ENCODE measurements at places on chromosomes 12 and 14.

DNA sequence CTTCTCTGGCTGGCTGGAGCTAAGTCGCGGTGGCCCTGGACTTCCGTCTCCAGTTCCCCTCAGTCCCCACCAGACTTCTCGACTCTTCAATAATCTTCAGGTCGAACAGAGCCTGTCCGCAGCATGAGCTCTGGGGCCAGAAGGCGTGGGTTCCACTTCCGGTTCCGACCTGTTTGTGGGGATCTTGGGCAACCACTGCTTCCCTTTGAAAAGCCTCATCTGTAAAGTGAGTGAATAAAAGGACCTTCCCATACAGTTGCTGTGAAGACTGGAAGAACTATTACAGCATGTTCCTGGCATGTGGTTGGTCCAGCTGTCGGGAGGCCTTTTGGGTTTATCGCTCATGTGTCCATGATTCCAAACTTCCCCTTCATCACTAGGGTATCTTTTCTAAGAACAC, 19.4 kb downstream of the ADGRD1 start:
- DNase-seq = no peak

DNA sequence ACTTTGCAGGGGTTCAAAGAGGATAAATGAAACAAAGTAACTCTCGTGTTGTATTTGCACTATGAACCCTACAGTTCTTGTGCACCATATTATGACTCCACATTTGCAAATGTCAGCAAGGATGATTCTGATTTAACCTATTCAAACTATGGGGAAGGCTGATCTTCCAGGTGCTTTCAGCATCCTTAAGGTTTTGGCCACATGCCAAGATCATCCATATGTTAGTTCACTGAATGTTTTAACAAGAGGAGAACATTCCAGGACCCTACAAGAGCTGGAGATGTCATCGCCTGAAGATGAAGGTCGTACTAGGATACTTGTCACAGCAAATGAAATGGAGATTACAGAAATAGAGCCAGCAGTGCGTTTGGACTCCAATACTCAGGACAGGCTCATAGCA, 114.2 kb downstream of the DHRS2 start:
- DNase-seq = no peak

DNA sequence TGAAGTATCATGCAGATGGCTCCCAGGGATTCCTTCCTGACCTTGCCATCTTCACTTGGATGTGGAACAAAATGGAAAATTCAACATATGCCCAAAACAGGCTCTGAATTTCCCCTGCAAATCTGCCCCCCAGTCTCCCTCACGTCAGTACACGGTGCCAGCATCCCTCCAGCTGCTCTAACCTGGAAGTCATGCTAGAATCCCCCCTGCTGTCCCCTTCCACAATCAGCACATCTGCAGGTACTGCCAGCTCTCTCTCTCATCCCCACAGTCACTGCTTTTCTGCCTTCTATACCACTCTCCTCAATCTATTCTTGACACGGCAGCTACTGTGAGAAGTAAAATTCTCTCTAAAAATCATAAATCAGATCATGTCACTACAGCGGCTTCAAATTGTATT, 21.6 kb downstream of the GALNT6 start:
- DNase-seq = no peak

DNA sequence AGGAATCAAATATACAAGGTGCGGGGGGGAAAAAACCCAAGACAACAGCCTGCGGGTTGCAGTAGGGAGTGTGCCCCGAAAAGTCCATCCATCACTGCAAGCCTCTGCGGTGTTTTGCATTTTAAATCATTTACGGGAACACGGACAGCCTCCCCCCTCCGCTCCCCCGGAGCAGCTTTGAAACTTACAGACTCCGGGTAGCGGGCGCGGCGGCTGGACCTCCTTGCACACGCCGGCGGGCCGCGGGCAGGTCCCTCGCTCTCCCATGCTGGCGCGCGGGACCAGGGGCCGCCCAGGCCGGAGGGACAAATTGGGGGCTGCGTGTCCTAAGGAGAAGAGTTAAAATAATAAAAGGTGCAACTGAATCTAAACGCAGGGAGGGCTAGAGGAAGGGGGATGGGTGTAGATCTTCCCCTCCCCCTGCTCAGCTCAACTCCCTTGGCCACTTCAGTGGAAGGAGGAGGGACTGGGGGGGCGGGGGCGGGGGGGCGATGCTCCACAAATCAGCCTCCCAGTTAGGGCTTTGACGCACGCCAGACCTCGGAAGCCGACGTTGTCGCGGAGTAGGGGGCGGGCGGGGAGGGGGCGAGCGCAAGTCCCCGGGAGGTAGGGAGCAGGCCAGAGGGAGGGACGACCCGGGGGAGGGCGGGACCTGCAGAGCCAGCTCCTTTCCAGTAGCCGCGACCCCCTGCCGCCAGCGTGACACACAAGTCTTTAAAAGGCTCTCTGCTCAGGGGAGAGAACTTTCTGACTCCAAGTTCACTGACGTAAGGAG, at the start of gene KCNJ8:
Gene KCNJ8, minus strand, starts transcription at position 349 of the 775 bp plus-strand sequence. CDS start 1,090 bp downstream, outside the sequence.
- DNase-seq = no peak

DNA sequence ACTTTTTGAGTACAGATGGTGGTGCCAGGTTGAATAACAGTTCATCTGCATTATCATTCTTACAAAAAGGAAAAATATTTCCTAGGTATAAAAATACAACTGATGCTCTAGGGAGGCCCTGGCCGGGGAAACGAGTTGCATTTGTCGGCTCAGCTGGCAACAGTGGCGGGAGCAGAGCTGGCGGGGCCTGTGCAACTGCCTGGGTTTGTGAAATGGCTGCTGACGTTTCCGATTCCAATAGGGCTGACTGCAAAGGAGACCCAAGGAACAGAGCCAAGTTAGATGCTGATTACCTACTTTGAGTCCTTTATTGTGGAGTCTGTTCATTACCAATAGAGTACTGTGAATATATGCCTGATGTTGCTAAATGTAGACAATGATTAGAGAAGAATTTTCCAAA, 25.8 kb upstream of the PHLDA1 start:
- no peak for DNase-seq

GRCh38 chr12:52009081-52009751, 2.5 kb downstream of the TAMALIN start:
- DNase-seq = no peak

GRCh38 chr14:67650694-67651093, 23.7 kb downstream of the VTI1B start:
- no peak for DNase-seq

DNA sequence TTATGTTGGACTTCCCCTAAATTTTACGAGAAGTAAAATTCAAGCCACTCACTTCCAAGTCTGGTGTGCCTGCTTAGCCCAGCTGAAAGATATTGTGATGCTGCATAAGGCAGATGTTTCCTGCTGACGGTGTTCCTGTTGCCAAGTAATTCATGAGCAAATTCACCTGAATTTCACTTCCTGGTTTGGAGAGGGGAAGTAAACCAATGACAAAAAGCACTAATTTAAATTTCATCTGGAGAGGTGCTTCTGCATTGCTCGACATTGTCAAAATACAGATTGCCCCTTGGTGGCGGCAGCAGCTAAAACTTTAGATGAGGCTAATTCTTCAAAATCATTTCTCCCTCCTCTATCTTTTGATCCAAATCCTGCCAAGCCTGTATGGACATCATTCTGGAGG, 281.1 kb downstream of the AACS start:
- no peak for DNase-seq

DNA sequence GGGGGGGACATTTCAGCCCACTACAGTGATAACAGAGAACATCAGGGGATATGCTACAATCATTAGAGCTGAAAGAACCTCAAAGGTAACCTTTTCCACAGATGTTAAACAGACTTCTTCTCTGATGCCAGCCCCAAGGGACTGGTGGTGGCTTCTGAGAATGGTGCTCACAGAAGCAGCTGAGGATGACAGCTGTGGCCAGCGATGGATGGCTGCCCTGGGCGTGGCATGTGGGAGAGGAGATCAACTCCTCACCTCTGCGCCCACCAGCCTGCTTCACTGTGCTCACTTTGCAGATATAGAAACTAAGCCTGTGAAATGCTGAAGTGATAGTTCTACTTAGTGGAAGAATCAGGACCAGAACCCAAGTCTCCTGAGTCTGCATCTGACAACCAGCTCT, 33.0 kb downstream of the FOXN3 start:
- DNase-seq = no peak

- DNase-seq = no peak
Measured at GRCh38 chr12:47071241-47071852, 8.1 kb upstream of the PCED1B start.

DNA sequence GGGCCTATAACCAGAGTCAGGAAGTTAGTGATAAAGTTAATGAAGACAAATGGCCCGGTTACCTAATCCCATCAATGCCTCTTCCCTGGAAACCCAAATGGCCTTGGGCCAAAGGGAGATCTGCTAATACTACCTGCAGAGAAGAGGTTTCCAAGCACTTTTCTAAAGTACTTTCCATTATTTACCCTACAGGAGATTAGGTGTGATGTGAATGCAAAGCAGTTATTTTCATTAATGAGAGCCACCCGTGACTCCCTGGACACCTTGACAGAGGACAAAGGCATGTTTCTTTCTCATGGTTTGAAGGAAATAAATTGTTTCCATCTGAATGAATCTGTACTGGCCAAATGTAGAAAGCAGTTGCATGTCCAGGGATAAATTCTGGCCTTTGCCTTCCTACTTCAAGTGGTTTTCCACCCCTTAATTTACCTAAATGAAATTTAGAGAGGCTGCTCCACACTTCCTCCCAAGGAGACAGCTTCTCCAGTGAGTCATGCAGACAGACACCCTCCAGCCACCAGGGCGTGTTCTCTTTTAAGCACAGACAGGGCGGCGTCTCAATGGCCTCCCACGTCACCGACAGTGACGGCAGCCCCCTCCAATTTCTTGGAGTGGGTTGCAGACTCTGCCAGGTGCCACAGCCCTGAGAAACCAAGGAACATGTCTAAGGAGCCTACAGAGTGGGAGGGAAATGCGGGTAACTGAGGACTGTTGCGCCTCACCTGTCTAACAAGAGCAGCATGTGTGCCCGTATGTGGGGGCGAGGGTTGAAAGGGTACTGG, 43.9 kb upstream of the GNPNAT1 start:
- no peak for DNase-seq

DNA sequence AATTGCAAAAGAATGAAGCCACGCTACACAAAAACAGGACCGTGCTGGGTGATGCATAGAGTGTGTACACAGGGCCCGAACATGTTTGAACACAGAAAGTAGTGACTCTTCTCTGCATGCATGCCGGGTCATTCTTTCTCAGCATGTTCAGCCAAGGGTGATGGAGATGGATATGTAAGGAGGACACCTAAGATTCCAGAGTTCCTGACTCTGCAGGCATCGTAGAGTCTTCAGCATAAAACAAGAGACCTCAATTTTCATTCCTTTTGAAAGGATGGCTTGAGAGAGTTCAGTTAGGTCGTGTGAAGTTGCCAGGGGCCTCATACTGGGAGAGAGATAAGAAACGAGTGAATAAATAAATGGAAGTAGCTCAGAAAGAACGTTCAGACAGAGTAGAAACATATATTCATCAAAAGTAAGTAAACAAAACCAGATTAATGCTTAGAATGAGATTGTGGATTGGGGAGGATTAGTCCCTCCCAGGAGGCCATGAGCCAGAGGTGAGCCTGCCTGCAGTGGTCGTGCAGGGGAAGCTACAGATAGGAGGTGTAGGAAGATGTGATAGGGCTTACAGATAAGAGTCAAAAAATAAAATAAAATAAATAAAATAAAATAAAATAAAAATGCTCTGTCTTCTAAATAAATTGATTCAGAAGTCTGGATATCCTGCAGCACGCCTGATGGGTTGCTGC, 27.6 kb upstream of the SEL1L start:
- DNase-seq = no peak

GRCh38 chr12:102876883-102877282, 40.2 kb downstream of the PAH start:
- no peak for DNase-seq

GRCh38 chr12:131386167-131386521, 324.7 kb upstream of the SFSWAP start:
- no peak for DNase-seq

DNA sequence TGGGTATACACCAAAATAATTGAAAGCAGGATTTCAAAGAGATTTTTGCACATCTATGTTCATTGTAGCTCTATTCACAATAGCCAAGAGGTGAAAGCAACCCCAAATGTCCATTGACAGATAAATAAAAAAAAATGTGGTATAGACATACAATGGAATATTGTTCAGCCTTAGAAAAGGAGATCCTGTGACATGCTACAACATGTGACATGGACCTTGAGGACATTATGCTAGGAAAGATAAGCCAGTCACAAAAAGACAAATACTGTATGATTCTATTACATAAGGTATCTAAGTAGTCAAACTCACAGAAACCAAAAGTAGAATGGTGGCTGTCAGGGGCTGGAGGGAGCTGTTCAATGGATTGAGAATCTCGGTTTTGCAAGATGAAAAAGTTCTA, 12.1 kb downstream of the GPRC5D start:
- DNase-seq = no peak

- no peak for DNase-seq
Measured at GRCh38 chr12:101414533-101415119, 7.1 kb upstream of the ARL1 start.

GRCh38 chr14:54524410-54524809, 14.7 kb downstream of the CGRRF1 start:
- DNase-seq = no peak

DNA sequence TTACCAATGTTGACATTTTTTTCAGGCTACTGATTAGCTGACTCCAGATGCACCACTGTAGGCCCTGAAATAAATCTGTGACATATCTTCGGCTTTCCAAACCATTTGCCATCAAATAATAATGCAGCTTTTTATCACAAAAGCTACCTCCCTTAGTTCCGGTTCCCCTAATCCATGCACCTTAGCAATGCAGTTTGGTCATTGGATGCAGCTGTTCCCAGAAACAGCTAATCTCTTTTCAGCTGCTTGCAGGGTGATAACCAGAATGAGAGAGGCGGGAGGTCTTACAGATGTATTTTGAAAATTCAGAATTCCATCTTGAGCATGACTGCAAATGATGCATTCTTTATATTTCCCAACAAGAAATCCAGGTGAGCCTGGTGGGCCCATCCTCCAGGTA, 646.2 kb downstream of the SOX5 start:
- DNase-seq = no peak

- DNase-seq = no peak
Measured at GRCh38 chr12:118356809-118357256, 15.9 kb downstream of the TAOK3 start.

DNA sequence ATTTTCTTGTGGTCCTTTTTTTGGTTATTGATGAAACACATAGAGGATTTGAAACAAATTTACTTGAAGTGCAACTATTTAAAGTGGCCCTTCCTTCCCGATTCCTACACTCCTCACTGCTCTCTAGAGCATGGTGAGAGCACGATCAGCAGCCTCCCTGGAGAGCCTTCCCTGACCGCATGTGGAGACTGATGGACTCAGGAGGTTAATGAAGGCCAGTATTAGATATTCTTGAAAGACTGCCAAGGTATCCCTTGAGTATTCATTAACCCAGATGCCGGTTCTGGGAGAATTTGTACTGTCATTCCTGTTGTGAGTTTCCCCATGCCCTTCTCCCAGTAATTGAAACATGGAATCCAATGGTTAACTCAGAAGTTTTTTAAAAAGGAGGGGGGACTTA, 102.8 kb upstream of the FGD4 start:
- DNase-seq = no peak

DNA sequence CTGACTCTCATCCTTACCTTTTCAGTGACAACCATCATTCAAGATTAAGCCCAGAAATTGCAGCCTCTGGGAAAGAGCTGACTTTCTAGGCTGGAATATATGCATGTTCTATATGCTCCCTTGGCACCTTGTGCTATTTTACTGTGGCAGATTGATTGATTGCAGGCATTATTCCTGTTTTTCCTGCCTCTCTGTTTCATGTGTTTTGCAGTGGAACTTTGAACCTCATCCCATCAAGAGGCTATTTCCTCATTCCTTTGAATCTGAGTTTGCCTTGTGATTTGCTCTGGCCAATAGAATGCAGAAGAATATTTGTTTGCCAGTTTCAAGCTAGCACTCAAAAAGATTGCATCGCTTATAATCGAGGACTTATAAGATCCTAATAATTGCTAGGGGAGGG, 174.8 kb upstream of the DCN start:
- no peak for DNase-seq
